ENCODE measurements at places on chromosomes 2 and 18.
A peak's percentile ranks its signal among the peaks of the same experiment; 100 is the strongest.

- no peak for DNase-seq
Observed at GRCh38 chr2:120318626-120319025, 27.3 kb upstream of the INHBB start.

- DNase-seq: no peak
Observed at GRCh38 chr2:176967911-176968450, 244.6 kb upstream of the HNRNPA3 start.

- no peak for DNase-seq
Observed at GRCh38 chr2:220373878-220374277, 746.4 kb downstream of the SLC4A3 start.

GRCh38 chr18:8720141-8720540, 14.8 kb downstream of the MTCL1 start:
- DNase-seq: no peak

GRCh38 chr2:58702302-58702885, 461.3 kb upstream of the FANCL start:
- no peak for DNase-seq

DNA sequence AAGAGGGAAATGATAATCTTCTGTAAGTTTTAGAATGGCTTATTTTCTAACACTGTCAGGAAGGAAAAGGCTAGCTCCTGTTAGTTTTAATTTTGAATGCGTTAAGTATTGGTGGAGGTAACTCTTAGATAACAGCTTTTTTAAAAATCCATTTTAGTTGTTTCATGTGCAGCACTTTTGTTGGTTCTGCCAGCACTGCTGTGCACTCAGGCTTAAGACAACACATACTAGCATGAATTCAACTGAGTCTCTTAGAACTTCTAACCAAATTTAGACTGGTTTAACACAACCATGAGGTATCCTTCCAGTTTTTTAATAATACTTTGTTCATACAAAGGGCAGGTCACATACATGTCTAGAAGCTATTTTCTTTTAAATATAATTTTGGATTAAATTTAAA, 42.4 kb downstream of the ACVR1 start:
- no peak for DNase-seq

- DNase-seq: peak; percentile 19
Observed at GRCh38 chr2:74528600-74529356, 728 bp downstream of the AUP1 start.

GRCh38 chr2:132424526-132425121, 8.0 kb downstream of the GPR39 start:
- DNase-seq: no peak

GRCh38 chr2:110867078-110867477, 134.7 kb downstream of the ACOXL start:
- no peak for DNase-seq

- DNase-seq: no peak
Observed at GRCh38 chr2:237213315-237214022, 127.8 kb downstream of the COPS8 start.

Data from CD4-positive, alpha-beta T cell treated with Interleukin-17A for 4 hours (primary cell).